ENCODE measurements at places on chromosomes 16 and 17. TPM values are rescaled to one million over a fixed set of nuclear protein-coding genes. Genes with fewer than 3 reads are reported as not detected.

Gene GFOD2
- total RNA-seq, result 57.9 TPM

DNA sequence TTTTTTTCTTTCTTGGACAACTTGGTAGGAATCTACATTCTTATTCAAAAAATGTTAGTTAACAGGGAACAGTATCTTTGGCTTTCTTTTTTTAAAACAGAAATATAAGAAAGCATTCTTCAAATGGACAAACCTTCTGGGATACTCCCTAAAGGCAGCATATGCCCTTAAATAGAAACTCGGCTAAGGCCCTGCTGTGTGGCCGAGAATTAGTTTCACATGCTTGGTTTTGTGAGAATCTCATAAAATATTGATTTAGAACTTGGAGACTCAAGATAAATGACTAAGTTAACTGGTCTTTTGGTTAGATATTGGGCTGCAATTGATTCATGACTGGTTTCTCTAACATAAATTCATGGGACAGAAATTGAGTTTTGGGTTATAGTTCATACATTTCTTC, 359.9 kb upstream of the XYLT1 start:
- no peak for DNase-seq

- DNase-seq, result no peak
Measured at GRCh38 chr16:75526032-75526790, 9.7 kb downstream of the CHST5 start.

Gene KRTAP2-3
- not detected for total RNA-seq

DNA sequence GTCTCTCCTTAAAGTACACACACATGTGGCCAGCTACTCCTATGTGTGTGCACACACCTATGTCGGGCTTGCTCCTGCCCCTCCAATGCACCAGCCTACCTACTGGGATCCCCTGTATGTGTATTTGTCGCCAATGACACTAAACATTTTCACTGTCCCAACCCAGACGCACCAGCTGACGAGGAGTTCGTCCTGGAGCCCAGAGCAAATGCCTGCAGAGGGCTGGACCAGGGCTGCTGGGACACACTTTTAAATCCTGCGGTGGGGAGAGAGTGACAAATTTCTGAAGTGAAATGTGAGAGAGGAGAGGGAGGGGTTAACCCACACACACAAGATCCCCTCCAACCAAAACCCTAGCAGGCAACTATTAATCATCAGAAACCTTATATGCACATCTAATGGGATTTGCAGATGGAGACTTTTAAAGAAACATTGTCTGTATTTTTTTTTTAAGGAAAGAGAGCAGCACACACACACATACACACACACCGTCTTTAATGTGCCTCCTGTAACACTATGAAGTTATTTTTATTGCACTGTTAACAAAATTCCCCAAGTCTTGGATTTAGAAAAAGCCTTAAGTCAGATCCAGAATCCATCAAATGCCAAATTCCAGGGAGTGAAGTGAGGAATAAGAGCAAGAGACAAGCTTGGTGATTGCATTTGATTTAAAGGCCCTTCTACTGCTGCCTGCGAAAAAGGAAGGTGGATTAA, at the start of gene MEOX1:
TSS of gene MEOX1 (minus strand) at position 224 of the 714 bp plus-strand sequence. CDS start 388 bp downstream, outside the sequence.
- no peak for DNase-seq

GRCh38 chr17:2423271-2423670, 22.4 kb upstream of the MNT start:
- DNase-seq, result no peak
